HS-5 (cell line): ENCODE measurements at places on chromosomes 16 and 17.

- DNase-seq = no peak
Measured at GRCh38 chr17:33806631-33807030, 448.5 kb upstream of the CCL2 start.

DNA sequence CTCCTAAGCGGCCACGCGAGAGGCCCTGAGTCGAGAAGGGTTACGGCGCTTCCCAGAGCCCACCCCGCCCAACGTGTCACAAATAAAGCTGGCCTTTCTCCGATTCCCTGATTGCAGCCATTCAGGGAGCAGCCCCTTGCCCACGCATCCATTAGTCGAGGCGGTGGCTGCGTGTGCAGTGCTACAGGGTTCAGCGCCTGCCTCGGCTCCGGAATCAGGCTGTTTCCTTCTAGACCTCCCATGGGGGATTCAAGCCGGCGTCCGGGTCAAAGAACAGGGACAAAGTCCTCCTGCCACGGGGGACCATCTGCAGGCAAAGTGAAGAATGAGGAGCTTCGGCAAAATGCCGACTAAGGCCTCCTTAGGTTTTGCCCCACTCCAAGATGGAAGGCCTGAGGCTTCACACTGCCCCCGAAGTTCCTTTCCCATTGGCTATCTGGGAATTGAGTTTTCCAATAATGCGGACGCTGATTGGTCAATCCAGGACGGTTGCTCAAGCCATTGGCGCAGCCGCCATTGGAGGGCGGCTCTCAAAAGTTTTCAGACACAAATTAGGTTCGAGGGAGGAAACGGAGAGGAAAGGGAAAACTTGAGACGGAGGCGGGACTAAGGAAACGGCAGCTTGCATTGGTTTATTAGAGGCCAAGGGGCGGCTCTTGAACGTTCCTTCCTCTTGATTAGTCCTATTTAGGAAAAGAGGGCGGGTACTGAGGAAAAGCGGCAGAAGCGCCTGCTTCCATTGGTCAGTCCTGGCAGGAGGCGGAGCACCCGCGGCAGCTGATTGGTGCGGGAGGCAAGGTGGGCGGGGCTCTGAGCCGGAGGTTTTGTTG, 430 bp upstream of the KATNB1 start:
- DNase-seq = peak; percentile 99

GRCh38 chr16:85148931-85149330, 36.7 kb upstream of the CIBAR2 start:
- DNase-seq = no peak

DNA sequence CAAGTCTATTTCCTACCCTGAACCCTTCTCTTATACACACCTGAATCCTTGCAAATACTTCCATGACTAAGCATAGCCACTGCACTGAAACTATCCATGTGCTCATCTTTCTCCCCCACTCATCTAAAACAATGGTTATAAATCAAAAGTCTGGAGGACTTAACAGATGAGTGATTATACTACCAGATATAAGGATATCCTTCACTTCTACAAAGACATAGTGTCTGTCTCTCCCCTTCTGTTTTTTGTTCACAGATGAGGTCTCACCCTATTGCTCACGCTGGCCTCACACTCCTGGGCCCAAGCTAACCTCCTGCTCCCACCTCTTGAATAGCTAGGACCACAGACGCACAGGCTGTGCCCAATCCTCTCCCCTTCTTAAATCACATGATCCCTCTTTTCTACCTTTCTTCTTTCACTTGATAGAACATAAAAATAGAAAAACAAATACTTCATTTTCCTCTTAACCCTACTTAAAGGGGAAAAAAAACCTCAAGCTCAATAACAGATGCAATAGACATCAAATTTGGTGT, 19.2 kb downstream of the CEP112 start:
- DNase-seq = no peak

DNA sequence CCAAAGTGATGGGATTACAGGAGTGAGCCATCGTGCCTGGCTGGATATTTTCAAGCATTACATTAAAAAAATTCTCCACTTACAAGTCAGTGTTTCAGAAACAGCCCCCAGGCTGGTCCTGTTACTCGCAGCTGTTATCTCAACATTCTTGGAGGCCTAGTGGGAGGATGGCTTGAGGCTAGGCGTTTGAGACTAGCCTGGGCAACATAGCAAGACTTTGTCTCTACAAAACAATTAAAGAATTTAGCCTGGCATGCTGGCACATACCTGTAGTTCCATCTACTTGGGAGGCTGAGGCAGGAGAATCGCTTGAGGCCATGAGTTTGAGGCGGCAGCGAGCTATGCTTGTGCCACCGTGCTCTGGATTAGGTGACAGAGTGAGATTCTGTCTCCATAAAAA, 26.5 kb upstream of the SPNS3 start:
- no peak for DNase-seq

DNA sequence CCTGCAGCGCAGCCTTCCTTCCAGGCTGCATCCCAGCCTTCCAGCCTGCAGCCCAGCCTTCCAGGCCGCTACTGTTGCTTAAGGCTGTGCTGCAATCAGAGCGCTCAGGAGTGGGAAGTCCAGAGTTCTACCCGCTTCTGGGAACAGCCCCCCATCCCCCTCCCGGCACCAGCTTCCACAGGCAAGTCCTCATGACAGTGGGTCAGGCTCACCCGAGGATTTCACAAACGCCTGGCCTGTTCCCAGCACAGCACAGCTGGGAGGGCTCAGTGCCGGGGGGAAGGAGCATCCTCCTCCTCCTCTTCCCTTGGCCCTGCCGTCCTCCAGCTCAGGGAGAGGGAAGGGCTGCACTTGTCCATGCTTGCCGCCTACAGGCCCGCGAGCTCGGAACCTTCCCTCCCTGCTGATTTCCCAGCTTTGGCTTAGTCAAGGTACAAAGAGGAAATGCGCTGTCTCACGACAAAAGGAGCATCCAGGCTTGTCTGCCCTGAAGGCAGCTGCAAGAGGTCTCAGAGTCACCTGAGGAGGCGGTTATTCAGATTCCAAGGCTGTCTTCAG, 8.3 kb downstream of the SOCS3 start:
- DNase-seq = no peak

DNA sequence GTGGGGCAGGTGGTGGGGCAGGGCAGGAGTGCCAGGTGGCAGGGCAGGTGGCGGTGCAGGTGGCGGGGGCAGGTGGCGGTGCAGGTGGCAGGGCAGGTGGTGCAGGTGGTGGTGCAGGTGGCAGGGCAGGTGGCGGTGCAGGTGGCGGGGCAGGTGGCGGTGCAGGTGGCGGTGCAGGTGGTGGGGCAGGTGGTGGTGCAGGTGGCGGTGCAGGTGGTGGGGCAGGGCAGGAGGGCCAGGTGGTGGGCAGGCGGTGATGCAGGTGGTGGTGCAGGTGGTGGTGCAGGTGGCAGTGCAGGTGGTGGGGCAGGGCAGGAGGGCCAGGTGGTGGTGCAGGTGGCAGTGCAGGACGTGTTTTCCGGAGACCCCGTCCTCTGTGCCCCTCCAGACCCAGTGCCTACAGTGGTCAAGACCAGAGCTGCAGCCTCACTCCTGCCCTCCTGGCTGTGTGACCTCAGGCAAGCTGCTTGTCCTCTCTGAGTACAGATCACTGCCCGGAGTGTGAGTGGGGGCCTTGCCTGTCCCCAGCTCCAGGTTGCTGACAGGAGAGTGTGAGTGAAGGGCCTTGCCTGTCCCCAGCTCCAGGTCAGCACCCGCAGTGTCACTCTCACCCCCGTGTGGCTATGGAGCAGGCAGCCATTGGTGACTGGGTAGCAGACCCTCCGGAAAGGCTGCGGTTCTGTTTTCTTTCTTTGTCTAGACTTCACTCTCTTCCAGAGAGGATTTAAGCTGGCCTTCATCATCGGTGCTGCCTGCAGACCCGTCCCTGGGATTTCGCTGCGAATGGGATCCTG, 16.1 kb upstream of the NPTX1 start:
- DNase-seq = no peak

GRCh38 chr17:8957721-8958120, 7.8 kb downstream of the PIK3R5 start:
- no peak for DNase-seq

GRCh38 chr17:40251576-40251975, 32.5 kb downstream of the WIPF2 start:
- peak; percentile 73 for DNase-seq

GRCh38 chr16:28924399-28924761, 658 bp downstream of the RABEP2 start:
- DNase-seq = no peak

- DNase-seq = no peak
Measured at GRCh38 chr17:41343029-41343428, 7.6 kb downstream of the KRT33A start.

DNA sequence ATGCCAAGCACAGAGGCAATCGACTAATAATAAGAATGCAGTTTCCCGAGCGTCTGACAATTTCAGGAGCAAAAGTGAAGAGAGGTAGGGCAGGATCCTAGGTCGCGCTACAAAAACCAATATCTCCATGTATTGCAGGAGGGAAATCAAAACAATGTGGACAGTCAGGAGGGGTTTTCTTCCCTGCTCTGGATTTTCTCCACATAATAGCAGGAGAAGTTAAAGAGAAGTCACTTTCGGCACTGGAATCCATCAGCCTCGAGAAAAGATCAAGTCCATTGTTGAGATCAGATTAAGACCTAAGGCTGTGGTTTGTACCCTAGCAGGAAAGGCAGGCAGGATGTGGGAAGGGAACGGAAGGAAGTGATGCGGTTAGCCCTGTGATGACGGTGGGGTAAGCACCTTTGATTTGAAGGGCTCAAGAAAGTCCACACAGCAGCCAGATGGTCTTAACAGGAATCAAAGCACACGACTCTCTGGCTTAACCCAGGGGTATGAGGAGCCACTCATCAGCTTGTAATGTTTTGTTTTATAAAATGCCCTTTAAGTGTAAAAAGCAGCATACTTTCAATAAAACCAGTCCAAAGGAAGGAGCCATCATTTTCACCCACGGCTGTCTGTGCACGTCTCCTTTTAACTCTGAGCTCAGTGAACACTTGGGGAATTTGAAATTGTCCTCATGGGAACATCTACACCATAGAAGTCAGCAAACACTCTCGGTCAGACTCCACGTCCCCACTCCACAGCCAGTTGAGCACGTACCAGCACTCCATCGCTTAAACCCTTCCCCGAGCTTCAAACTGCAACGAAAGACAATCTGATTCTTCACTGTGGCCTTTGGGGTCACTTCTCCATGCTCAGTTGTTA, 15.8 kb upstream of the AKTIP start:
- DNase-seq = no peak

DNA sequence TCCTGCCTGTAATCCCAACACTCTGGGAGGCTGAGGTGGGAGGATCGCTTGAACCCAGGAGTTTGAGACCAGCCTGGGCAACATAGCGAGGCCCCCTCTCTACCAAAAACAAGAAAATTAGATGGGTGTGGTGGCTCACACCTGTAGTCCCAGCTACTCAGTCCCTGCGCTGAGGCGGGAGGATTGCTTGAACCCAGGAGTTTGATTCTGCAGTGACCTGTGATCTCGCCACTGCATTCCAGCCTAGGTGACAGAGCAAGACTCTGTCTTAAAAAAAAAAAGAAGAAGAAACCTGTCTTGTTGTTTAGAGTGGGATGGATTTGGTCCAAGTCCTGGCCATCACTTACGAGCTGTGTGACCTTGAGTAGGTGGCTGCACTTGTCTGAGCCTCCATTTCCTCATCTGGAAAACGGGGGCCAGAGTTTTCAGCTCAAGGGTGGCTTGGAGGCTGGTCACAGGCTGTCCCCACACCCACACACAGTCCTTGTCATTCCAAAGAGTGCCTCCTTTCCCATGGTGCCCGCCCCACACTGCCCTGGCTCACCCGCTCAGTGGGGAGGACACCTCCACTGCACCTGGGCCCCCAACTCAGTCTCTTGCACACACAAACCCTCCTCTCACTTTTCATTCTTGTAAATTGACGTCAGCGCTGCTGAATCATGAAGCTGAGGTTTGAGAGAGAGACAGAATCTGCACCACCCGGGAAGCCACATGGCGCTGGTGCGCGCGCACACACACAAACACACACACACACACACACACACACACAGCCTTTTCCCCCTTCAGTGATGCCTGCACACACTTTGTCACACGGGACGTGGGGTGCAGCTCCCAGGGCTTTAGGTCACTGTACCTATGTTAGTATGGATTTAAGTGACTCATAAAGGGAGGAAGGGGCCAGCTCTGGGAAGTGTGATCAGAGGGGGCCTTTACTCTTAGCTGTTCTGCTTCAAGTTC, 4.2 kb downstream of the SOCS1 start:
- DNase-seq = no peak

DNA sequence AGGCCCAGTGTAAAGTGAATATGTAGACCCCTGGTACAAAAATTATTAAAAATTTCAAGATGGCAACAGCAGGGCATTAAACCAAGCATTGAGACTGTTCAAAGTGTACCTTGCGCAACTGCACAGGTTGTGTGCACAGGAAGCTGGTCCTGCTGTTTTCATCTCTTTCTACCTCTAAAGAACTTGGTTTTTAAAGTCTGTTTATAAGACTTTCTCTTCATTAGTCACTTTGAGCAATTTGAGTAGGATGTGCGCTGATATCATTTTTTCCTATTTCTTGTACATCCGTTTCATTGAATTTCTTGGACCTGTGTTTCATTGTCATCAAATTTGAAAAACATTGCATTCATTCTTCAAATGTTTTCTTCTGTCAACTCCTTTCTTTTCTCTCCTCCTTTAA, 16.8 kb upstream of the PMP22 start:
- no peak for DNase-seq

GRCh38 chr17:32161506-32162365, 19.4 kb downstream of the RHOT1 start:
- peak; percentile 92 for DNase-seq

GRCh38 chr16:89121691-89122321, 28.2 kb downstream of the ACSF3 start:
- no peak for DNase-seq

DNA sequence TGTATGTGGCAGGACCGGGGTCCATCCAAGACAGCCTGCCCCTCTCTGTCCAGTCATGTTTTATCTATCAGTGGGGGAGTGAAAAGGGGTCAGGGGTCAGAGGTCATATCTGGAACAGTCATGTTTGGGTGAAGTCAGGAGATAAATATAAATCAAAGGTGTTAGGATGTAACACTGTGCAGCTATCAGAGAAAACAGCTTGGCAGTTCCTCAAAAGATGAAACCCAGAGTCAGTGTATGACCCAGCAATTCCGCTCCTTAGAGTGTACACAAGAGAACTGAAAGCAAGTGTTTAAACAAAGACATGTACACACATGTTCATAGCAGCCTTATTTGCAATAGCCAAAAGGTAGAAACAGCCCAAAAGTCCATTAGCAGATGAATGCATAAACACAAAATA, 361.3 kb downstream of the FOXL1 start:
- DNase-seq = no peak

- DNase-seq = no peak
Measured at GRCh38 chr16:30985401-30986128, 558 bp downstream of the HSD3B7 start.

- DNase-seq = no peak
Measured at GRCh38 chr17:79279320-79279719, 204.7 kb downstream of the ENGASE start.
